ENCODE measurements at places on chromosomes 11 and 22.
A peak's percentile ranks its signal among the peaks of the same experiment; 100 is the strongest.

DNA sequence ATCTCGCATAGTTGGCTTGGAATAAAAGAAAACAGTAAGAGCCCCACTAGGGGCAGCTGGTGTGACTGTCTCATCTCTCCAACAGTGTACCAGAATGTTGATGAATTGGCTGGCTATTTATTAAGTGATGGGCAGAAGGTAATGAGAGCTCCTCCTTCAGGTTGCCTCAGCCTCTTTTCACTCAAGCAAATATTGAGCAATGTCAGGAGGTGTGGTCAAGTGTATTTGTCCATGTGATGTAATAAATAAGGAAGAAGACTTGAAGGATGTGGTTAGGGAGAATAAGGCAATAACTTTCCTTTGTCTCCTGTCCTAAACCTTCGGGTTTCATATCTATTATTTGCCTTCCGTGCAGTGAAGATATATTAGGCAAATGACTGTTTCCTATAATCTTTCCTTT, at the start of gene TCN1:
Gene TCN1 (minus strand): TSS at position 91 of the 400 bp plus-strand sequence. CDS start 17 bp downstream, at position 74.
- DNase-seq = no peak

GRCh38 chr22:39480557-39480956, 21.5 kb upstream of the MIEF1 start:
- DNase-seq = no peak

GRCh38 chr11:80388130-80388529, 947.3 kb upstream of the TENM4 start:
- no peak for DNase-seq

DNA sequence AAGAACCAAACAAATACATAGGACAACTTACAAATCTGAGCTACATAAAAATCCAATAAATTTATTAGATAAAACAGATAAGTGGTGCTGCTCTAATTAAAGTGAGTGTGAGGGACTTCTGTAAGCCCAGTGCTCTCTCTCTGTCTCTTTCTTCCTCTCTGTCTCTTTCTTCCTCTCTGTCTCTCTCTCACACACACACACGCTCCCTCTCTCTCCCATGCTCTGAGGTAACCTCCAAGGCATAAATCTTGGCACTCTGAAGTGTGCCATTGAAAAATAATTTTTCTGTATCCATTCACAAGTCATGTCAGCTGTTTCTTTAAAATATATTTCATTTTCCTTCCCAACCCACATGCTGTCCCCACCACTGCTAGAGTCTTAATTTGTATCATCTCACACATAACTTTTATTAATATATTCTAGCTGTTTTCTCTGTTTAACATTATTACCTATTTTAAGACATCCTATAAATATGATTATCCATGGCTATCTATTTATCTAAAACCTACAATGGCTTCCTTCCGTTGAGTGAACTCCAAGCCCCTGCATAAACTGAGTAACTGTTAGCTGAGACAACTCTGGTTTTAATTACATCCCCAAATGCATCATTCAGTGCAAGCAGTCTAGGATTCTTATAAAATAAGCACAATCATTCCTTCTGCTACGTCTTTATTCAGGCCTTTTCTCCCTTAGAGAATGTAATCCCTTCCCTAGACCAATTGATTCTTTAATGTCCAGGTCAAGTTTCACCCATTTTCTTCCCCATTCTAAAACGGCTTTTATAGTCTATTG, 57.4 kb upstream of the SLC5A12 start:
- DNase-seq = no peak

DNA sequence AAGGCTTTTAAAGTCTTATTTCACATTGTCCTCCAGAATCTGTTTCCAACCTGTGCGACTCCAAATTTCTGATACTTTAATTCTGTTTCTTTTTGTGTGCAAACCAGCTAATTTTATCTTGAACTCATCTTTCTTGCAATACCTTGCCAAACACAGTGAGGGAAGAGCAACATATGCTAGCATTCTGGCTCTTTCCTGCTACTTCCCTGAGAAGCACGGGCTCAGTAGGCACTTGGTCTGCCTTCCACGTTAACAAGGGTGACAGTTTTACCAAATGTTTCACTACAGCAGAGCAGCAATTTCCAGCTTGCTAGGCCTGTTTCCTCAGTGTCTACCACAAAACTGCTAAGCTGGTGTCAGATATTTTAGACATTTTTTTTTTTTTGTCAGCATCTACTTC, 405.8 kb downstream of the NTM start:
- DNase-seq = no peak

DNA sequence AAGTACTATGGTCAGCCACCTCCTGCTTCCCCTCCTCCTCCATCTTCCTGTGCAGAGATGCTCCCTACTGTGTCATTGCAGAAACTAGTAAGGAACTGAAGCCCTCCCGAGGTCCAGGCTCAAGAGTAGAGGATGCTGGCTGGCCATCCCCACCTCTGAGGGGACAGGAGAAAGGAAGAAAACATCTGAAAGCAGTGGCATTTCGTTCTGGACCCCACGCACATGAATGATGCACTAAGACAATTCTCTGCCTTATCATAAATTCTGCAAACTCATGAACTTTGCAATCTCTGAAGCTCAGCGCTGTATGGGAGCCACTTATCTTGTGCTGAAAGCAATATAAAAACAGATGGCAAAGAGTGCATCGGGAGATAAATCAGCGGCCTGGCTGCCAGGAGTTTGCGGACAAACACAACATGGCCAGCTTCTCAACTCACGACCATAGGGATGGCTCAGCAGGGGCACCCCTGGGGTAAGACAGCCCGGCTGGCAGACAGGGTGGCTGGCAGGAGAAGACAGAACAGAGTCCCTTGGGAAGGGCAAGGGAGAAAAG, 306.4 kb downstream of the NXPE2 start:
- DNase-seq = no peak

DNA sequence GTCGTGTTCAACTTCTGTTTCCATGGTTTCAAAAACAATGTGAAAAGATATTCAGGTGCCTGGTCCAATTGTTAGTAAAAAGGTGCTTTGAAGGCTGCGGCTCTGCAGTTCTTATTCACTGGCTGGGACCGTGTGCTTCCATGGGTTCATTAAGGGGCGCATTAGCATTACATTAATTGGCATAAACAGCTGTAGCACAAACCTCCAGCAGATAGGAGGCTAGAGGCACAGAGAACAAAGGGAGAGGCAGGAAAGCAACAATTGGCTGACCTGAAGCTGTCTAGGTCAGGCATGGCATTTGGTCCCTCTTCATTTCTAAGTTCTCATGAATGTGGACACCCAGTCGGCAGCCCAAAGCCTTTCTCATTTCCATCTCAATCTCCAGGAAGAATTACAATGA, 16.6 kb downstream of the PAK1 start:
- no peak for DNase-seq

DNA sequence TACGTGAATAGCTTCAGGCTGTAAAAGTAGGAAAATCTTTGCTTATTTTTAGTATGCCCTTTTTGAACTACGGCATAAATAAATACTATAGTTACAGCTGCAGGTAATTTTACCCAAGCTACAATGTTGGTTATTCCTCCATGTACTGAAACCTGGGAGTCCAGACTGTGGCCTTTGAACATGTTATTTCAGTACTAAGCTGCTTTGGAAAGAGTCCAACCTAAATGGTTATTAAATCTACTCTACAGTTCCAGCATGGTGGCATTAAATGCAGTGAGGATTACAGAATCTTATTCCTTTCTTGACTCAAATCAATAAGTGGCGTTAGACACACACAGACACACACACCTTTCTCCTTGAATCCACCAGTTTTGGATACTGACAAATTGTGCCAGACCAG, 165.1 kb downstream of the MSANTD4 start:
- DNase-seq = no peak

- DNase-seq = no peak
These were observed 52.4 kb downstream of the OTOG start for GRCh38 chr11:17599460-17599925.

DNA sequence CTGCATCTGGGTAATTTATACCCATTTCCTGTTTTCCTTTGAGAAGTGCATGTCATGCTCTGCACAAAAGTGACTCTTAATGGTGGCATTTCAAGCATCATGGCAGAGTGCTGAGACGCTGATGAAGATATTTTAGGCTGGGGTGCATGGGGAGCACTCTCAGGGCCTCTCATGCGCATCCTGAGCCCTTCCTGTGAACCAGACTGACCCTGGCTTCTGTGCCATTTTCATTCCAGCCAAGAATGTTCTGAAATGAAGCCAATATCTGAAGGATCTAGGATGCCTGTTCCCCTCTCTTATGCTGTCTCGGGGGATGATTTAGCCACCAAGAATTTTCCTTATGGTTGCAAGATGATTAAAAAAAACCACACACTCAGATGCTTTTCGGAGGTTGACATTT, 61.5 kb downstream of the MIAT start:
- DNase-seq = no peak

GRCh38 chr11:75214411-75214821, 26.2 kb upstream of the TPBGL start:
- DNase-seq = peak; percentile 24

GRCh38 chr11:128244871-128245270, 342.5 kb downstream of the ETS1 start:
- DNase-seq = no peak

DNA sequence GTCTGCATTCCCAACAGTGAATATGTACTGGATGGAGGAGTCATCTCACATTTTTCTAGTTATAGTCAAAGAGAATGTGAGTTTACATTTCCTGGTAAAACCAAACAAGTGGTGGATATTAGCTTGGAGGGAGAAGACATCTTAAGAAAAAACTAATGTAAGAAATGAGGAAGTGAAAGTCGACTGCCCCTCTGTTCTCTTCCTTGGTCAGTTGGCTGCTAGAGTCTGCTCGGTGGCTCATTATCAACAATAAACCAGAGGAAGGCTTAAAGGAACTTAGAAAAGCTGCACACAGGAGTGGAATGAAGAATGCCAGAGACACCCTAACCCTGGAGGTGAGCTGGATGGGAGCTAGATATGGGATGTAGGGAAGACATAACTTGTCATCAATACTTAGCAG, 5.8 kb downstream of the SLC22A9 start:
- peak; percentile 0 for DNase-seq

- no peak for DNase-seq
These were observed 1.0 kb downstream of the KIAA0930 start for GRCh38 chr22:45239681-45240051.

DNA sequence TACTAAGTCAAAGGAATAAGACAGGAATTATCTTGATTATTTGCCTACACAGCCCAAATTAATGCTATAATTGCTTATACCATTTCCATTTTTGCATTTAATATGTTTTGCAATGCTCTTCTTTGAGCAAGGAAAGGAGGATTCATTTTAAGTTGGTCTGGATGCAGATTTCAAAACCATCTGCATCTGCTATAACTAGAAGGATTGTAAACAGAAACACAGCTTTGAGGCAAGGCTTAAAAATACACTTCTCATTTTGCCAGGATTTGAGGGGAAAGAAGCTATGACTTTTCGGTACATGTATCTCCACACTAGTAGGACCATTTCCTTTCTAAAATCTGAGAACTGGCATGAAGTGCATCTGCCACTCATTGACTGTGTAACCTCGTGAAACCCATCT, 95.9 kb upstream of the MTNR1B start:
- DNase-seq = no peak

DNA sequence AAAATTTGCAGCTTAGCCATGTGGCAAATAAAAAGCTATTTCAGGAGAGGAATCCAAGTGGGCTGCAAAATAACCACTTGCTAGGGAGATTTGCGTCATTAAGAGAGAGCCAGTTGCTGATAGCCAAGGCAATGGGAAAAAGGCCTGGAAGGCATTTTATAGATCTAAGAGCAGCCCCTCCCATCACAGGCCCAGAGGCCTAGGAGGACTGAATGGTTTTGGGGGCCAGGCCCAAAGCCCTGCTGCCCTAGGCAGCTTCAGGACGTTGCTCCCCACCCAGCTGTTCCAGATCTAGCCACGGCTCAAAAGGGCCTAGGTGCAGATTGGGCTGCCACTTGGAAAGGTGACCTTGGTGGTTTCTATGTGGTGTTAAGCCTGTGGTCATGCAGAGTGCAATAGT, 169.0 kb downstream of the AASDHPPT start:
- no peak for DNase-seq

GRCh38 chr11:78076733-78077403, 2.8 kb downstream of the NDUFC2 start:
- no peak for DNase-seq

DNA sequence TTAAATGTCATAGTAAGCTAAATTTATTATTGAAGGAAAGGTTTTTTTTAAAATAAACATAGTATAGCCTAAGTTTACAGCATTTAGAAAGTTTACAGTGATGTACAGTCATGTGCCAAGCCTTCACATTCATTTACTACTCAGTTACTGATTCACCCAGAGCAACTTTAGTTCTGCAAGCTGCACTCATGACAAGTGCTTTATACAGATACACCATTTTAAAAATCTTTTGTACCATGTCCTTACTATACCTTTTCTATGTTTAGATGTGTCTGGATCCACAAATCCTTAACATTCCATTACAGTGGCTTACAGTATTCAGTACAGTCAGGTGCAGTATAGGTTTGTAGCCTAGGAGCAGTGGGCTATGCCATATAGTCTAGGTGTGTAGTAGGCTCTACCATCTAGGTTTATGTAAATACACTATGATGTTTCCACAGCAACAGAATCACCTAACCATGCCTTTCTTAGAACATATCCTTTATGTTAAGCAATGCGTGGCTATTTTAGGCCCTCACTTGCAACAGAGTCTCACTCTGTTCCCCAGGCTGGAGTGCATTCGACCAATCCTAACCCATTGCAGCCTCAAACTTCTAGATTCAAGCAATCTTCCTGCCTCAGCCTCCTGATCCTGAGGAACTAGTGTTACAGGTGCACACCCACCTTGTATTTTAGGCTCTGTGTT, 79.5 kb upstream of the SLC25A18 start:
- DNase-seq = no peak

- no peak for DNase-seq
These were observed 32.1 kb upstream of the ABCC8 start for GRCh38 chr11:17508791-17509190.

- no peak for DNase-seq
These were observed 101.5 kb downstream of the ST3GAL4 start for GRCh38 chr11:126456783-126457542.

- DNase-seq = no peak
These were observed 19.4 kb upstream of the MALAT1 start for GRCh38 chr11:65479184-65480145.

DNA sequence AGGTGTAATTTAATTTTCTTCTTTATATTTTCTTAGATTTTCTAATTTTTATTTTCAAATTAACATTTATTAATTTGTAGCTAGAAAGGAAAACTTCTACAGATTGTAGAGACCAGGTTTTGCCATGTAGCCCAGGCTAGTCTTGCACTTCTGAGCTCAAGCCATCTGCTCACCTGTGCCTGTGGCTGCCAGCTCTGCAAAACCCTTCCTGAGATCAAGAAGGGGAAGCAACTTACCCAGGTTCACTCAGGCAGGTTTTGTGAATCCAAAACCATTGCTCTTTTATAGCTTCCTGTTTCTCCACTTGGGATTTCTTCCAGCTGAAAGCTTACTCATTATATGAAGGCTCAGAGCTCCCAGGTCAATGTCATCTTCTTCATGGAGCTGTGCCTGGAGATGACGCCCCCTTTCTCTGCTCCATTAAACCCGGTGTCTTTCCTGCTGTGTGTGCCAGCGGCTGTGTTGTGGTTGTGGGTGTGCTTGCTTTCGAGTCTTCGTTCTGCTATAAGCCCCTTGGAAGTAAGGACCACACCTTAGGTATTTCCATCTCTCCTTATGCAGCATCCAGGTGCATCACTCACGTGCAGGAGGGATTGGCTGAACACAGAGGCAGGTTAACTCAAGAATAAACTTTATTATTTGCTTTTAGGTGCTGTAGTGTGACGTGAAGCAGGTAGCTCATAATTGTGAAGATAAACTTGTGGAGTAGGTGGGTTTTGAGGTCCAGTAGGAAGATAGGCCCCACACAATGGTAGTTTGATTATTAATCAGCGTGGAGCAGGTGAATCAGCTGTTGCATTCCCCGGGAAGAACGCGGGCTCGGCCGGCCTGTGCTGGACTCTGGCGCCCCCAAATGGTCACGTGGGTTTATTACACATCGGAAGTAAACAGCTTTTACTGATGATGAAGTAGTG, 42.2 kb upstream of the INCENP start:
- DNase-seq = peak; percentile 89
